ENCODE measurements at places on chromosomes 5 and 9.

DNA sequence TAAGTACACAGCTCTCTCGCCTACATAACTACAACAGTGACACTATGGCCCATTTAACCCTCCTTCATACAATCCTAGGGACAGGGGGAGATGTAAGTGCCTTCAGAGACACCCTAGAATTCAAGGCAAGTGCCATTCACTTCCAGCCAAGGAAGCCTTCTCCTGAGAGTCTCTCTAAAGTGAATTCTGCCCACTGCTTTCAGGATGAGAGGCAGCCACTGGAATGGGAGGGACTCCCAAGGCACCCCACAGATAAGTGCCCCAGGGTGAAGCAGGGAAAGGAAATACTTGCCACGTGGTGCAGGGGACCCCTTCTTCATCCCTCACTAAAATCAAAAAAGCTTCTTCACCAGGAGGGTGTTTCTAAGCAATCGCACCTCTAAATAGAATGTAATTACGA, 283.7 kb downstream of the ZNF608 start:
- no peak for DNase-seq

GRCh38 chr5:61029456-61030162, 84.6 kb downstream of the NDUFAF2 start:
- DNase-seq: no peak

DNA sequence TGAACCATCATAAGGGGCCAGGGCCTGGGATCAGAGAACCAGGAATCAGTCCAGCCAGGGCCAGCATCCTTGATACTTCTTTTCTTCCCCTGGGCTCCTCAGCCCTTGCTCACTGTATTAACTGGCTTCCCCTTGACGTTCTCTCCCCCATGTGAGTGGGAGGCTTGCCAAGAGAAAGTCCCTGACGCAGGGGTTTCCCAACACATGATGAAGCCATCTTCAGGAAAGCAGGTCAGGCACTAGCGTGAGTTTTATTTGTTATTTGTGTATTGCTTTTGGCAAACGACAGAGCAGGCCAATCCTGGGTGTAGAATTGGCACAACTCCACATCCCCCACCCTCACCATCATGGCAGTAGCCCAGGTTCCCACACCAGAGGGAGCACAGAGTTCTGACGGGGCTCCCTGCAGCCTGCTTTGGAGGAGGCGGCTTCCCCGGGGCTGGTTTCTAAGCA, 165.5 kb upstream of the NFIL3 start:
- DNase-seq: no peak

- no peak for DNase-seq
These were observed 4.3 kb upstream of the TIFAB start for GRCh38 chr5:135456238-135457099.

DNA sequence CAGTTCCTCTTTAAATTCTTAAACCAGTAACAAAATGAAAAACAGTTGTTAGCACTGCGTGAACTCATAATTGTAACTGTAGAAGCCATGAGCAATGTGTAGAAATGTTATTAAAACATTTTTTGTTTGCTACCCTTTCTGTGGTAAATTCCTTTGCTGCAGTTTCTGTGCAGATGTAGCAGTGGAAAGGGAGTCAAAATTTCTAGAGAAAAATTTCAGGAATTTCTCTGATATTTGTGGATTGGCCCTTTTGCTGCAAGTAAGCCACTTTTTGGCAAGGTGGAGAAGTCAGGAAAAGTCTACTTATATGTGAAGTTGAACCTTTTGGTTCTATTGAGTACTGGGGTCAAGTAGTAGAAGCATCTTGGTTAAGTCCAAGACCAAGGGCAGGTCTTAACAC, 10.1 kb downstream of the FBXL7 start:
- DNase-seq: no peak

- DNase-seq: no peak
These were observed 909 bp downstream of the SLC36A1 start for GRCh38 chr5:151448038-151448985.

GRCh38 chr9:83013867-83014605, 48.9 kb downstream of the RASEF start:
- DNase-seq: no peak

GRCh38 chr5:40273936-40274335, 405.8 kb upstream of the PTGER4 start:
- DNase-seq: no peak

GRCh38 chr5:149268928-149269557, 2.6 kb upstream of the AFAP1L1 start:
- DNase-seq: peak; percentile 43

GRCh38 chr9:120434532-120434931, 145.4 kb downstream of the CDK5RAP2 start:
- no peak for DNase-seq

GRCh38 chr9:100204796-100205195, 105.8 kb downstream of the INVS start:
- no peak for DNase-seq

- no peak for DNase-seq
These were observed 37.9 kb downstream of the FGF18 start for GRCh38 chr5:171457208-171457981.

- DNase-seq: no peak
These were observed 159.6 kb downstream of the NR2F1-AS1 start for GRCh38 chr5:93421468-93421867.

GRCh38 chr5:68378204-68378820, 162.8 kb downstream of the PIK3R1 start:
- DNase-seq: no peak

- no peak for DNase-seq
These were observed 27.1 kb downstream of the UBE2QL1 start for GRCh38 chr5:6475626-6476312.
